Kidney (tissue), 22 donors: ENCODE measurements at places on chromosomes 11 and 22. TPM values are rescaled to one million over a fixed set of nuclear protein-coding genes. Genes with fewer than 3 reads are reported as not detected.

DNA sequence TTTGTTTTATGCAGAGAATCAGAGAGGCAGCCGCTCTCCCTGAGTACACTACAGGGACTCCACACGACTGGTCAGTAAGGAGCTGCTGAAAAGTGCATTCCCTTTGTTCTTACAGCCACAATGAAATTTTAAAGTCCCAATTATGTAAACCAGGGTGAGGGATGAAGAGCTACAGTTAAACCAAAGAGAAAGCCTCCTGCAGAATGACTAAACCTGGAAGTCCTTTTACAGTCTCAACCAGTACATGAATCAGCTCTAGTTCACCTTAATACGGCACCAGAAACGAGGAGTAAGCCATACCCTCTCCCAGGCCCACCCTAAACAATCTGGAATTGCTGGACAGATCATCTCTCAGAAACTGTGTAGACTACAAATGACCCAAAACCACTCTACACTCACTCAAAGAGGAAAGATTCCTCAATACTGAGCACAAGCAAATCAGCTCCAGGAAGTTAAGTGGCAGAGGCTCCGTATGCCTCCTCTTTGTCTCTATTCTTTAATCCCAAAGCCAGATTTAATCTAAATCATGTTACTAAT is 113.1 kb downstream of the RBFOX2 start:
- no peak for DNase-seq

Gene OR8G1
- not detected for polyA plus RNA-seq

DNA sequence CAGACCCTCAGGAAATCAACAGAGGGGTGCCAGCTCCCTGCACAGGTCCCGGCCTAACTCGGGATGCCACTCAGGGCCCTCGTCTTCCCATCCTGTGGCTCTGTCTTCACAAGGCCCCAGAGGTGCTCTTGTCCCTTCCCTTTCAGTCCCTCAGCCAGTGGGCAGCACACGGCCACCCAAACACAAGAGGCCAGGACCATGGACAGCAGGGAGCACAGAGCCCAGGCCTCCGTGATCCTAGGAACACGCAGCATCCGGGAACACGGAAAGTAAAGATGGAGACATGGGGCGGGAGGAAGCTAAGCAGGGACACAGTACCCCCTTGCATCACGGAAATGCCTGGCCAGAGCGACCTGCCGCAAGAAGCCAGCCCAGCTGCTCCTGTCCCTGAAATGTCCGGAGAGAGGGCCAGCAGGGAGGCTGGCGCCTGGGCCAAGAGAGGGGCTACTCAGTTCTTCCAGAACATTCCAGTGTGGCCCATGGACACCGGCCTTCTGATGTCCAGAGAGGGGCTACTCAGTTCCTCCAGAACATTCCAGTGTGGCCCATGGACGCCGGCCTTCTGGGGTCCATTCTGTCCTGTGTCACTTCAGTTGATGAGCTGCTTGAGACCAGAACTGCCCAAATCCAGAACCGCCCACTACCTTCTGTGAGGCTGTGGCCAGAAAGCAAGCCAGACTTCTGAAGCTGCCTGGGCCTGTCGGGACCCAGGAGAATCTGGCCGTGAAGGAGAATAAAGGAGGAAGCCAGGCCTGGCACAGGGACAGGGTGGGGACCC is 274.0 kb downstream of the BRD1 start:
- peak; percentile 54 for DNase-seq

- no peak for DNase-seq
Measured at GRCh38 chr11:63282579-63282978, 39.2 kb upstream of the SLC22A25 start.

DNA sequence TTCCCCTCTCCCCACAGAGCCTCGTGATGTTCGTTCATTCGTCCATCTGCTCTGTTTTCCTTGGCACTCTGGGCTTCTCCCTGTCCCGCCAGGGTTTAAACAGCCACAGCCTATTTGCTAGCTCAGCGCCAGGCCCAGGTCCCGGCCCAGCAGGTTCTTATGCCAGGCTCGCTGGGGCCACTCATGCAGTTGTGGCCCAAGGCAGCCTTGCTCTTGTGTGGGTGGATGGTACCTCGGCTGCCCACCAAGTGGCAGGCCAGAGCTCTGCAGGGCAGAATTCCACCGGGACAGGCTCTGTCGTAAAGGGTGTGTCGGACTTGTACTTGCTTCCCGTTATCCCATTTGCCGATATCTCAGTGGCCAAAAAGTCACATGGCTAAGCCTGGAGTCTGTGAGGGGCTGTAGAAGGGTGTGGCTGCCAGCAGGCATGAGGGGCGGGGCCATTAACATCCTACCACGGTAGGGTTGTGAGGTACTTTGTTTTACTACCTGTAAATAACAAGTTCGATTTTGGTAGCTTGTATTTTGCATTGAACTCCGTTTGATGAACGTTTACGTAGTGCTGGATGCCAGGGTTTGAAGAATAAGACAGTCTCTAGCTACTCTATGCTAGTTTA is 7.9 kb downstream of the FAM118A start:
- DNase-seq, result peak; percentile 54

Gene POTEH
- polyA plus RNA-seq, result not detected

Gene NLRP14
- 0.28 TPM for polyA plus RNA-seq

Gene SYT12
- 0.13 TPM for polyA plus RNA-seq

Gene NPTXR
- polyA plus RNA-seq, result 1.1 TPM

DNA sequence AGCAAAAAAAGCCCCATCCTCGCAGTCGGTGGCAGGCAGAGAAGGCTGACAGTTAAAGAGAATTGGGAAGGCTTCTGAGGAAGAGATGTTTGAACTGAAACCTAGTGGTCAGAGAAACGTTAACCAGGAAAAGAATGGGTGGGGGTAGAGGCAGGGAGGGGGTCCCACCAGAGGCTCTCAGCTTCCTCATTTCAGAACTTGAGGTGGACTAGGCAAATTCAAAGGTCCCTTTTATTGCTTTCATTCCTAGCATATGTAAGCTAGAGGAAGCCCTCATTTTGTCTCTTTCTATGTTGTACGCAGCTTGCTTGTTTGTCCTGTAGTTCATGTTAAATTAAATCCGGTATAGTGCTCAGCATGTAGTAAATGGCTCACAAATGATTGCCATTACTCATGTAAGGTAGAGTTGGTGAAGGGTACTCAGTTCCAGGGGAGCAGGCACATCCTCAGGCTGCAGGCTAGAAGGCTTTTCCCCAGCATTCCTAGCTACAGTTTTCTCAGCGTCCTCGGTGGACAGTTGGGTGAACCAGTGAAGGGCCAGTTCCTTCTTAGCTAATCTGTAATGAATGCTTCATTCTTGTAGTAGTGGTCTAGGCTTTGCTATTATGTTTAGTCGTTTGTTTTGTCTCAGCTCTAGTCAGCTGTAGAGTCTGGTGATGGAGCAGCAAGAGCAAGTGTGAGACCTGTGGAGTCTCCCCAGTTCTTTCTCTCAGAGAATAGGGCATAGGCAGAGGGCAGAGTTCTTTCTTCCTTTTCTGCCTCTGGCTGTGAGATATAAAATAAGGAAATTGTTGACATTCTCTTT is 58.6 kb downstream of the UVRAG start:
- DNase-seq, result no peak

GRCh38 chr11:132343445-132344175 is 973.2 kb downstream of the NTM start:
- DNase-seq, result no peak

Gene FKBP2
- 411 TPM for polyA plus RNA-seq

GRCh38 chr11:116611998-116612620 is 160.7 kb downstream of the BUD13 start:
- no peak for DNase-seq

GRCh38 chr22:41458161-41458728 is 10.2 kb downstream of the PHF5A start:
- no peak for DNase-seq

Gene NRGN
- 55.9 TPM for polyA plus RNA-seq

- DNase-seq, result no peak
Measured at GRCh38 chr11:127226380-127226779, 225.8 kb upstream of the KIRREL3 start.

DNA sequence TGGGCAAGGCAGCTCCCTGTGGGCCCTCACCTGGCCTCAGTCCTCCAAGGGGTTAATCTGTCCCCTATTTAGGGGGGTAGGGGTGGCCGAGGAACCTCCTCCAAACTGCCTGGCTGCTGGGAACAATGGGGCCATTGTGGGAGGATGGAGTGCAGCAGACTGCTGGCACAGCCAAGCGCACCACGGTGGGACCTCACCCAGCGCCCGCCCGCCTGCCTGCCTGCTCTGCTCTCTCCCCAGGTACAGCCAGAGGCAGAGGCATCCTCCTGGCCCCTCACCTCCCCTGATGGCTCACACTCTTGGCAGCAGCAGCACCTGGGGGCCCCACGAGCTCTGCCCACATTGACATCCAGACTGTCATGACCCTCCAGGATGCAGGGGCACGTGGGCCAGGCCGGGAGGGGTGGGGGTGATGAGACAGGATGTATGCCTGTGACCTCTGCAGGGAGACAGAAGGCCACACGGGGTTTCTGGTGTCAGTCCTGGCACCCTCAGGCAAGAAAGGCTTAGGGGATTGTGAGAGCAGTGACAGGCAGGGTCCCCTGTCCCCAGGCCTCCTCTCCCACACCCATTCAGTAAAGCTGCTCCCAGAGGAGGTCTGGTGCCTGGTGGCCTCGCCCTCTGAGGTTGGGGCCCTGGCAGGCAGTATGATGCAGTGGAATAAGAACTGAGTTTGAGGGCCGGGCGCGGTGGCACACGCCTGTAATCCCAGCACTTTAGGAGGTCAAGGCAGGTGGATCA is 11.4 kb downstream of the BCL9L start:
- DNase-seq, result peak; percentile 59

Gene KCTD14
- polyA plus RNA-seq, result 14.8 TPM

GRCh38 chr11:100757646-100758045 is 70.6 kb downstream of the ARHGAP42 start:
- DNase-seq, result no peak

DNA sequence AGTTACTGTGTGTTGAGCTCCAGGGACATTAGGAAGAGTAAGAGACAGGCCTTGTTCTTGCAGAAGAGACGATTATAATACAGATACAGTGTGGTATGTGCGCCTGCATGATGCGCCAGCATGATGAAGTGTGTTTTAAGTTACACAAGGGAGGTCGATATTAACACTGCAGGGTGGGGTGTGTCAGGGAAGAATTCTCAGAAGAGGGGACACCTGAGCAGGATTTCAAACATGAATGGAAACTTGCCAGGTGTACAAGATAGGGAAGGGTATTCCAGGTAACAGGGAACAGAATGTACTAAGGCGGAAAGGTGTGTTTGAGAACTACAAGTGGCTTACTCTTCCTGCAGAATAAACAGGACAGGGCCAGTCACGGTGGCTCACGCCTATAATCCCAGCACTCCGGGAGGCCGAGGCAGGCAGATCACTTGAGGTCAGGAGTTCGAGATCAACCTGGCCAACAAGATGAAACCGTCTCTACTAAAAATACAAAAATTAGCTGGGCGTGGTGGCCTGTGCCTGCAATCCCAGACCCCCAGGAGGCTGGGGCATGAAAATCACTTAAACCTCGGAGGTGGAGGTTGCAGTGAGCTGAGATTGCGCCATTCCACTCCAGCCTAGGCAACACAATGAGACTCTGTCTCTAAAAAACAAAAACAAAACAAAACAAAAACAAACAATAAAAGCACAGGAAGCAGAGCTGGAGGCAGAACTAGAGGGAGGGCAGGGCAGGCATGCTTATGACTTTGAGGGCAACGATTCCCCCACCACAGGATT is 59.0 kb downstream of the SYN3 start:
- no peak for DNase-seq

Gene OOSP4A
- not detected for polyA plus RNA-seq

- DNase-seq, result no peak
Measured at GRCh38 chr11:126114486-126115126, 51.9 kb upstream of the CDON start.

GRCh38 chr22:48822278-48823233 is 1005.1 kb downstream of the BRD1 start:
- no peak for DNase-seq

Gene OR8K3
- polyA plus RNA-seq, result not detected

Gene PITPNB
- 23.7 TPM for polyA plus RNA-seq

GRCh38 chr11:18526130-18526520 is 617 bp downstream of the TSG101 start:
- DNase-seq, result no peak

- no peak for DNase-seq
Measured at GRCh38 chr11:105767931-105768330, 158.1 kb downstream of the GRIA4 start.

- DNase-seq, result no peak
Measured at GRCh38 chr11:59716051-59716450, 2.4 kb upstream of the OR10V1 start.

DNA sequence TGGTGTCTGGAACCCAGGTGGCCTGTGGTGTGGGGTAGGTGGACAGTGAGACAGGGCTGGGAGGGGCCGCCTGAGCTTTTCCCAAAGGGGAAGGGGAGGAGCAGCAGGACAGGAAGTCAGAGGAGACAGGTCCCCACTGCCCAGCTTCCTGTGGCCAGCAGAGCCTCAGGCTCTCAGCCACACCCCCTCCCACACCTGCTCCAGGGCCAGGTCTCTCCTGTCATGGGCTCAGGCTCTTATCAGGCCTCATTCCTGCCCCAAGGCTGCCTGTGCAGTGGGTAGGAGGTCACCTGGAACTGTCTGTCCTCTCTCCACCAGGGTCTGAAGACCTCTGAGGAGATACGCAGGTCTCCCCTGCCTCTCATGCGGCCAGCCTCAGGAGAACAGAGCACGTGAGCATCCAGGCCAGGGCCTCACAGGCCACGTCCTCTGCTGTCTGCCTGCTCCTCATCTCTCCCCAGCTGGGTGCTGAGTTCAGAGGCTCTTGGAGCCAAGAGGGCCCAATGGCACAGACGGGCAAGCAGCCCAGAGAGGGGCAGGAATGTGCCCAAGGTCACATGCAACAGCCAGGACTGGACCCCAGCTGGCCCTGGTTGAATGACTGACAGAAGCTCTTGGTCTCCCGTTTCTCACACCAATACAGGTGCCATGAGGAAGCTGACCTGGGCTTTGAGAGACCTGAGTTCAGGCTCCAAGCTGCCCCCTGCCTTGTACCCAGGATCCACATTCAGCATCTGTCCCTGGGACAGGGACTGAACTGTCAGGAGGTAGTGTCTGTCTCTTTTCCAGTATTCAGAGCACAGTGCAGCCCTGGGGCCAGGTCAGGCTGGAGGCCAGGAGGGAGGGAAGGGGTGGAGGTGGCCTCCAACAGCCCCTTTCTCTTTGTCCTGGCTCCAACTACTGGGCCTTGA is 16.7 kb downstream of the STARD10 start:
- no peak for DNase-seq

GRCh38 chr11:111157571-111157970 is 88.0 kb upstream of the POU2AF2 start:
- no peak for DNase-seq

Gene SCGB2A2
- polyA plus RNA-seq, result not detected

DNA sequence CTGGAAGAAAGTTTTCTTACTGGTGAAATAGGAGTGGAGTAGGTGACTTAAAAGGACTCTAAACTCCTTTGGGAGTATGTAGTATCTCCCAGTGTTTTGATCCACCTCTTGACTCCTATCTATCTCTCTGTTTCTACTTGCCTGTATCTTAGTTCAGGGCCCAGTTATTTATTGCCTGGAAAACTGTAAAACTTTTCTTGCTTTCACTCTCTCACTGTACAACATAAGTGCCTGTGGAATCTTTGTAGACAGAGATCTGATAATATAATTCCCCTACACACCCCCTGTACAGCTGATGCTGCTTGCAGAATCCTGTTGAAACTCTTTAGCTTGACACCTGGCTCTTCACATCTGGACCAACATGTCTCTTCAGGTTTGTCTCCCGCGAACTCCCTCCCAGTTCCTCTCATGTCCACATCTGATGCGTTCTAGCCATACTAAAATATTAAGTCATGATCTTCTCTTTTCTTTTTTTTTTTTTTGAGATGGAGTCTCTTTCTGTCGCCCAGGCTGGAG is 26.5 kb upstream of the SESN3 start:
- no peak for DNase-seq

GRCh38 chr11:124920870-124921609 is 2.0 kb downstream of the HEPN1 start:
- DNase-seq, result peak; percentile 95

Gene ASPHD2
- polyA plus RNA-seq, result 3.3 TPM

- no peak for DNase-seq
Measured at GRCh38 chr11:61417670-61418069, 12.1 kb downstream of the CPSF7 start.
